ENCODE measurements at places on chromosomes 6 and 20.

DNA sequence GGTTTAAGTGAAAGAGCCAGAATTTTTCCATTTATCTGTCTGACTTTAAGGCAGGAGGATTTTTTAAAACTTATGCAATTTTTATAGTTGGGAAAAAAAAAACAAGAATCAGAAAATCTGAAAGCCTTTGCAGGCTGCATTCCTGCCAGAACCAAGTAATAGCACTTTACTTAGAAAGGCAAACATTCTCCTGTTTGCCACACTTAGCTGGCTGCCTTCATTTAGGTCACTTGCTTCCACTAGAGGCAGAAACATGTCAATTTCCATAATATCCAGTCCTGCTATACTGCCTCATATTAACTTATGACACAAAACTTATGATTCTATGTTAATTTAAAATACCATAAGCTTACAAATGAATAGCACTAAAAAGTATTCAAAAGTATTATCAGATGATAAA lies 425.8 kb downstream of the FRK start:
- DNase-seq, result no peak

GRCh38 chr6:9225441-9225871 lies 790.1 kb upstream of the SLC35B3 start:
- no peak for DNase-seq

DNA sequence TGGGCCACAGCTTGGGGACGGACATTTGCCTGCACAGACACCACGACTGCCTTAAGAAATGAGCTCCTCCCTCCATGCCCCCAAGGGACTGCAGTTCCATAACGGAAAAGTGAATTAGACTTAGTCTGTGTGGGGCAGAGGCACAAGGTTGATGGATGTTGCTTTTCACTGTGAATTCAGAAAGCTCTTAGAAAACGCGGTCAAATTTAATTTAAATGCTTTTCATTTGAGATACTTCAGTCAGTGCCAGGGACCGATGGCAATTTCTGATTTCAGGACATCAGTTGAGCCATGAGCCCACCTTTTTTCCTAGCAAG lies 356.4 kb downstream of the KIF16B start:
- DNase-seq, result no peak

DNA sequence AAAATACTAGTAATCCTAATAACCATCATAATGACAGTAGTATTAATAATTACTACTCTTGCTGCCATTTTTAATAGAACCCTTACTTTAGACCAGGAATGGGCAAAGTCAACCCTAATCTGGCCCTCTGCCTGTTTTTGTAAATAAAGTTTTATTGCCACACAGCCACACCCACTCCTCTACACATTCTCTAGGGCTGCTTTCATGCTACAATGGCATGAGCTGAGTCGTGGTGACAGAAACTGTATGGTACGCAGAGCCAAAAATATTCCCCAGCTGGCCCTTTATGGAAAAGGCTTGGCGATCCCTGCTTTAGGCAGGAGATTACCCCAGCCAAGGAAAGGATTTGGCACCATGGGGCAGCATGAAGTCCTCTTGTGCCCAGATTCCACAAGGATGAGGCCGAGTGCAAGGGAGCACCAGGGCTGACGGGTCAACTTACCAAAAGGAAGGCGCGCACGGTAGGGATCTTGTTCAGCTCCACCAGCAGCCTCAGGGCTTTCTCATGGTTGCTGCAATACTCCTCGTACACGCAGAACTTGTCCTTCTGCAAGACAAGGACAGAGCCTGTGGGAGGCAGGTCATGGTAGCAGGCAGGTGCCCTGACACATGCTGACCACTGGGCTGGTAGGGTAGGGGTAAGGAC lies 93.6 kb downstream of the PREX1 start:
- no peak for DNase-seq

DNA sequence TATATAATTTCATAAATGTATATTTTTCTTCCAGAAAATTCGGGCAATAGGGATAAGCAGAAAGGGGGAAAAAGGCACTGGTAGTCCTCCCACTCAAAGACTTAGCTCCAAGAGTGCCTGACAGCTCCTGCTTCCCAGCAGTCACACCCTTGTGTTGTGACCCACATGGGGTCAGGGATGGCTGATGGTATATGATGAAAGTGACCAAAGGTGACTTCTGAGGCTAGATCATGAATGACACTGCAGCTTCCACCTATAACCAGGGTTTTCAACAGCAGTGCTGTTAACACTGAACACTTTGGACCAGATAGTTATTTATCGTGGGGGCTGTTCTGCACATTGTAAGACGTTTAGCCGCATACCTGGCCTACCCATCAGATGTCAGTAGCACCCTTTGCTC lies 22.3 kb downstream of the FAM50B start:
- no peak for DNase-seq

DNA sequence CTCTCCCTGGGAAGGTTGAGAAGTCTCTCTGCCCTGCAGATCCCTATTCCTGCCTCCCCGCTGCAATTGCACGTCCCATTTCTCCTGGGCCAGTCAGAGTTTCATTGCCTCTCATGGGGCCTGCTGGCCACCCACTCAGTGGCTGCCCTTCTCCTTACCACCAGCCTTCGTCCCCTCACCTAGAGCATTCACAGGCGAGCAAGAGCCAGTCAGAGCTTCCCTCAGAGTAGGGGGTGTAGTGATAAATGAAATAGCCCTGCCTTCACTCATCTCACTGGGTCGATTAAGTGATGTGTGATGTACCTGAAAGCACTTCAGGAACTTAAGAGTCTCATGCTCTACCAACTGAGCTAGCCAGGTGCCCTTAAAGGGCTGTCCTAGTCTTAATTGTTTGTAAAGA lies 52.0 kb upstream of the FANCE start:
- DNase-seq, result no peak

GRCh38 chr6:133208183-133208755 lies 32.9 kb upstream of the EYA4 start:
- DNase-seq, result no peak

- DNase-seq, result no peak
Measured at GRCh38 chr6:71248878-71249544, 39.6 kb upstream of the OGFRL1 start.

GRCh38 chr6:46011188-46012085 lies 4.2 kb downstream of the CLIC5 start:
- DNase-seq, result peak; percentile 55

DNA sequence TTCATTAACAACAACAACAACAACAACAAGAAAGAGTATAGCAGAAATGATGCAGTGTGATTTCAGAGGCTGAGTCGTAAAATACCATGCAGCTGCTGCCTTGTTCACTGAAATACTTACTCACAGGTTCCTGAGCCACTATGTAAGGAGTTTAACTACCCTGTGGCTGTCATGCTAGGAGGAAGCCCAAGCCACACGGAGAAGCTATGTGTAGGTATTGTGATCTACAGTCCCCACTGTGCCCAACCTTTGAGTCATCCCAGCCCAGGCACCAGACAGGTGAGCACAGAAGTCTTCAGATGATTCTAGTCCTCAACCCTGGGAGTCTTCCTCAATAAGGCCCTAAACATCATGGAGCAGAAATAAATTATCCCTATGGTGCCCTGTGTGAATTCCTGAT lies 14.6 kb upstream of the RALY start:
- no peak for DNase-seq

DNA sequence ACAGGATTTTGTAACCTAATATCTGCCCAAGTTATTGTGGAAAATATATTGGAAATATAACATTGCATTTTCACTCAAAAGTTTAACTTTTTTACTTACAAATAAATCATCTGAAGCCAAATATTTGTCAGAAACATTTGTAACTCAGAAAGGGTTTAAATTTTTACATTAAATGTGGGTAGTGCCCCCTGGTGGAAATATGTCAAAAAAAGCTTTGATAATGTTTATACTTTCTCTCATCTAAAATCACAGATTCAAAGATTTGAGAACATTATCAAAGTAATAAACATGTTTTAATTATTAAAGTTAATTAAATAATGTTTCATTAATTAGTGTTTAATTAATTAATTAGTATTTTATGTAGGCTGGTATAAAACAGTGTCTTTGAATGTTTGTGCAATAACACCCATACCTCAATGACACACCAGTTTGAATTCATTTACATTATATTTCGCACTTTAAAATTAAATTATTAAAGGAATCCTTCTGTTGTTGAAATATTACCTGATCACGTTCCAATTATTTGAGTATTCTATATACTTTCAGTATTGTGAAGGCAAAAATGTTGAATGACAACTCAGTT lies 320.1 kb upstream of the FKBP1C start:
- DNase-seq, result no peak

GRCh38 chr6:163950159-163950558 lies 535.6 kb downstream of the QKI start:
- no peak for DNase-seq

DNA sequence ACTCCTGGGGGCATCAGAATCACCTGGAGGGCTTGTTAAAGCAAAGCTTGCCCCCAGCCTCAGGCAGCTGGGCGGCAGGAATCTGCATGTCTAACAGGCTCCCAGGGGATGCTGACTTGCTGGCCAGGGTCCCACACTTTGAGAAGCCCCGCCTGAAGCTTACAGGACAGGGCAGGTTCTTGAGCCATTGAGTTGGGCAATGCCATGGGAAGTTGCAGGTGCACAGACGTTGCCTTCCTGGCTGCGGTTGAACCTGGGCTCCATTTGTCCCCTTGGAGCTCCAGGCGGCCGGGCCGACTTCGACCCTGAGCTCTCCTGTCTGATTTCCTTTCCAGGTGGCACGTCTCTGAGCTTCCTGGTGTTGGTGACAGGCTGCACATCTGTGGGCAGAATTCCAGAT lies 46.8 kb downstream of the SYNJ2 start:
- DNase-seq, result peak; percentile 40

DNA sequence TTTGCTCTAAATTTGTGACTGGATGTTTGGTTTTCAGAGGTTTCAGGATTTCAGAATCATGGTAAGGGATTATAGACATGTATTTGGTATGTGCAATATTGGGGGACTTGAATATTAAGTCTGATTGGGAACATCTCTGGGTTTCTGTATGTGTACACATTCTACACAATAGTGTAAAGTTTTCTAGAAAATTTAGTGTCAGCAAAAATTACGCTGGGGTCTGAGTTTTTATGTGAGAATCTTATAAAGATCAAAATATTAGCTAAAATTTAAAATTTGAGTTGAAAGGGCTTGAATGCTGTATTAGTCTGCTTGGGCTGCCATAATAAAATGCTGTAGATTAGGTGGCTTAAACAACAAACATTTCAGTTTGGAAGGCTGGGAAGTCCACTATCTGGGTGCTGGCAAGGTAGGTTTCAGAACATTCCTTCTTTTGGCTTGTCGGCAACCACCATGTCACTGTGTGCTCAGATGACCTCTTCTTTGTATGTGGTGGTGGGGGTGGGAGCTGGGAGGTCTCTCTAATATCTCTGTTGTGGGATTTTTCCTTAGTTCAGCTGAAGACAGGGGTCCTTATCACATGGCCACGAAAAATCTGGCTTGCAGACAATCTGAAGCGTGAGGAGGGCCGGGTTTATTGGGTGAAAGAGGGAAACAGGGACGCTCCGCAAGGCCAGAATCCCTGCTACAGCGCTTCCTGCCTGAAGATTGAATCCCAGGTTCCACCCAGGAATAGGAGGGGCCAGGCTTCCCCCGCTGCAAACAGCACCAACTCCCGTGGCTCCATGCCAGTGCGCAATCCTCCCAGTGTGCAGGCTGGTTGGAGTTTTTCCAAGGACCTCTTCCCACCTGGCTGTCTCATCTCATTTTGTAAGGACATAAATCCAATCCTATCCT lies 299.7 kb downstream of the PLCB1 start:
- peak; percentile 62 for DNase-seq

DNA sequence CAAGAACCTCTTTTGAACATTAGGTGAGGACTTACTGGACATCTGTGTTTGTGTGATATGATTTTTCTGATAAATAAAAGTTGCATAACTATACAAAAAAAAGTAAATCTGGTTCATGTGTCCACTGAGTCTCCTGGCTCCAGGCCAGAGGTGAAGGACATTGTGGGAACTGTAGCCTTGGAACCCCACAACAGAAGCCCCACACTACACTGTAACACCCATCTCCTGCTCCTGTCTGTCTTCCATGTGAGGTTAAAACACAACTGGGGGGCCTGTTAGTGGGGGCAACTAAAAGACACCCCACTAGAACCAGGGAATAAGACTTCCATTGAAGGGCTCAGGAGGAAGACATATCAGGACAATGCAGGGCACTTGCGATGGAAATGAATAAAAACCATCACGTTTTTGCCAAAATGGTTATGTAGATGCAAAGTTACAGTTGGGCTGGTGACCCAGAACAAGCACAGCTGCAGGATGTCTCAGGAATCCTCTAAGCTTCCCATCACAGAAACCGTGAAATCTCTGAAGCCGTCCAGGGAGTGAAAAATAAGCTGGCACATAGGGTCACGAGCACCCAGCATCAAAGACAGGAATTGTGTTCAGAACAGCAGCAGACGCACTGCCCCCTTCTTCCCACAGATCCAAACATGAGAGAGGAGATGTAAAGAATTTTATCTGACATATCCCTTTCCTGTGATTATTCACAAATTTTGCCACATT lies 36.7 kb upstream of the PCSK2 start:
- no peak for DNase-seq

GRCh38 chr20:37142708-37143107 lies 36.4 kb upstream of the RPN2 start:
- no peak for DNase-seq

- DNase-seq, result no peak
Measured at GRCh38 chr20:17343091-17343490, 116.3 kb downstream of the PCSK2 start.

DNA sequence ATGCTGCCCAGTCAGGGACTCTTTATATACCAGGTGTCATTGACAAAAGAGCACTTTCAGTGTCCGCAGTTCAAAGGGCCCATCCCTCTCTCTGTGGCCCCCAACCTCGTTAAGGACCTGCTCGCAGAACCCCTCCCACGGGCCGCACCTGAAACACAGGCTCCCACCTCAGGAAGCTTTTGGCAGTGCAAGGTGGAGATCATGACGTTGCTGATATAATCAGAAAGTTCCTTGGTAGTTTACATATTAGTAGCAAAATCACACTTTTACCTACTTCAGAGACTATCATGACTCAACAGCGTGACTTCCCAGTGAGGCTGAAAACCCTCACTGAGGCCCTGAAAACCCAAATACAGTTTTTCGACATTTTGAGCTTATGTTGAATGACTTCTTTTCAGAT lies 4.1 kb downstream of the TTLL2 start:
- DNase-seq, result no peak

DNA sequence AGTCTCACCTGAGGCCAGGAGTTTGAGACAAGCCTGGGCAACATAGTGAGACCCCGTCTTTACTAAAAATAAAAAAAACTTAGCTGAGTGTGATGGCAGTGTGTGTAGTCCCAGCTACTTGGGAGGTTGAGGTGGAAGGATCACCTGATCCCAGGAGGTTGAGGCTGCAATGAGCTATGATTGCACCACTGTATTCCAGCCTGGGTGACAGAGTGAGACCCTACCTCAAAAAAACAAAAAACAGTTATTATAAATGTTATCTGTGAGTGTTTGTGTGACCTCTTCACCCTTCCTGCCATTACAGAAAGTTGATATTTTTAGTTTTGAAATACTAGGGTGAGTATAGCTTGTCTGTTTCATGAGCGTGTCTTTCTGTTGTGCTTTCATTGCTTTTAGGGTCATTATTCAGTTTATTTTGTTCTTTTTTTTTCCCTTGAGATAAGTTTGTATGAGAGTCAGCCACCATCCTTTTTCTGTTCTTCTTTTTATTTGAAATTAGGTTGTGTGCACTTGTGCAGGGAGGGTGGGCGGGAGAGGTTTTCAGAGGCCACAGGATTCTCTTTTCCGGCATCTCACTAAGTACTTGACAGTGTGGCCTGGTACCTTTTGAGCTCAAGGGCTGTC lies 26.2 kb downstream of the CDYL start:
- DNase-seq, result no peak

All from mucosa of descending colon (tissue), 3 donors.